Osteocyte (in vitro differentiated cells): ENCODE measurements at places on chromosomes 2 and 18. TPM values are rescaled to one million over a fixed set of nuclear protein-coding genes. Genes with fewer than 3 reads are reported as not detected.
A peak's percentile ranks its signal among the peaks of the same experiment; 100 is the strongest.

- H3K27me3 ChIP-seq, result peaks cover 15% of the 10 kb centered on the region
- no peaks in the 10 kb centered on the region for H3K4me1 ChIP-seq
- no peaks in the 10 kb centered on the region for H3K36me3 ChIP-seq
- no peak overlapping the region for H3K4me3 ChIP-seq
- no peak for DNase-seq
- H3K27ac ChIP-seq, result no peak overlapping the region
Measured at GRCh38 chr2:138212434-138212833, 248.2 kb downstream of the HNMT start.

- no peak for DNase-seq
- H3K27me3 ChIP-seq, result no peaks in the 10 kb centered on the region
- no peak overlapping the region for H3K27ac ChIP-seq
Measured at GRCh38 chr2:183224948-183225347, 100.7 kb downstream of the NUP35 start.

GRCh38 chr2:152846697-152847470 is 128.5 kb downstream of the ARL6IP6 start:
- H3K27ac ChIP-seq, result no peak overlapping the region
- H3K36me3 ChIP-seq, result no peaks in the 10 kb centered on the region
- no peak for DNase-seq
- peaks cover 3% of the 10 kb centered on the region for H3K27me3 ChIP-seq
- H3K4me3 ChIP-seq, result no peak overlapping the region

GRCh38 chr2:191209340-191209739 is 35.9 kb upstream of the MYO1B start:
- peaks cover 20% of the 10 kb centered on the region for H3K4me1 ChIP-seq
- peaks cover 3% of the 10 kb centered on the region for H3K36me3 ChIP-seq
- DNase-seq, result no peak
- H3K27ac ChIP-seq, result peak overlapping the region; percentile 16
- no peaks in the 10 kb centered on the region for H3K27me3 ChIP-seq

GRCh38 chr18:48328473-48329210 is 80.5 kb downstream of the ZBTB7C start:
- H3K4me3 ChIP-seq, result no peak overlapping the region
- peaks cover 15% of the 10 kb centered on the region for H3K4me1 ChIP-seq
- no peak for DNase-seq
- no peaks in the 10 kb centered on the region for H3K36me3 ChIP-seq
- peaks cover 10% of the 10 kb centered on the region for H3K27me3 ChIP-seq

GRCh38 chr2:28747714-28748113 is 3.9 kb upstream of the PPP1CB start:
- H3K4me1 ChIP-seq, result peaks cover 21% of the 10 kb centered on the region
- no peak overlapping the region for H3K4me3 ChIP-seq
- no peak for DNase-seq
- no peaks in the 10 kb centered on the region for H3K27me3 ChIP-seq
- no peak overlapping the region for H3K27ac ChIP-seq

DNA sequence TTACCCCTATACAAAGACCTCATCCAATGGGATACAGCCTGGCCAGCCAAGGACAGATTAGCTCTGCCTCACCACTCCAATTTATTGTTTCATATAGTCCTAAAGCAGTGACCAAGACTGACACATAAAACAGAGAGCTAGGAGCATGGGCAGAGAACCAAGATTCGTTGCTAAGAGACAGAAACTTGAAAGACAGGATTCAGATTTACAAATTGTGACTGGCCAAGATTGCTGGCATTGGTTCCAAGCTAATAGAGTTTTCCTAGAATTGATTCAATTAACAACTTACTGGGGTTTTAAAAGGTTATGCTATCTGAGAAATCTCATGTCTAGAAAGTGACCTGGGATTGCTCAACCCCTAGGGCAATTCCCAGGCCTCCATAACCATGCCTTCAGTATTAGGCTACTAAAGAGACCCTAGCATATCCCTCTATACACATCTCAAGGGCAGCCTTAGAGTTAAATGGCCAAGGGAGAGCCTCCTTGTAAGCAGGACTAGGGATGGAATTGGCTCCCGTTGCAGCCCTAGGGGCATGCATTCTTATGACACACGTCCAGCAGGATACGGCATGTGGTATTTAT is 75.6 kb downstream of the ICOS start:
- no peak overlapping the region for H3K4me3 ChIP-seq
- peaks cover 6% of the 10 kb centered on the region for H3K27me3 ChIP-seq
- peaks cover 11% of the 10 kb centered on the region for H3K4me1 ChIP-seq

MYL1 gene
- total RNA-seq, result not detected in 2 replicates

TMEM131 gene
- 35.6 and 36.4 TPM in 2 replicates for total RNA-seq

CYBRD1 gene
- total RNA-seq, result 140 and 148 TPM in 2 replicates

NETO1 gene
- not detected in 2 replicates for total RNA-seq

CFAP53 gene
- total RNA-seq, result 0.39 and 0.78 TPM in 2 replicates

FAM161A gene
- total RNA-seq, result 2.7 and 3.2 TPM in 2 replicates

CTAGE1 gene
- not detected in 2 replicates for total RNA-seq
